Activated CD4-positive, alpha-beta memory T cell treated with anti-CD3 and anti-CD28 coated beads, Interleukin-2, amount 10 ng/mL, durations not matched to agents 7 days and 5 days (primary cell): ENCODE measurements at places on chromosomes 6 and 20.

GRCh38 chr20:58538752-58539151 is 23.6 kb upstream of the APCDD1L start:
- DNase-seq: no peak

DNA sequence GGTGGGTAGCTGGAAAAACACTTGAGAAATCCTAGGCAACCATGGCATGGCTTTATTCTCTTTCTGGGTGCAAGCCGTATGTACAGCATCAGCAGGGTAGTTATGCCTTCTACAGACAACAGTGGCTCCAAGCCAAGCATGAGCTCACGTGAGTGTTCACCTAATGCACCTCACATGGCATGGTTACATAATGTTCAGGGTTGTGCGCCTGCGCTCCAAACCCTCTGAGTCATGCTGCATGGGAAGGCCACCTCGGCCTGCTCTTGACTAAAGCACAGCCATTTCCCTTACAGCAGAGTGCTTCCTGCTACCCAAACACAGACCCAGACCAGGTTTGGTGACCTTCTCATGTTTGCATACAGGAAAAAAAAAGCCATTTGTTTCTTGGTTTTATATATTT is 96.2 kb downstream of the VIP start:
- DNase-seq: no peak

- no peak for DNase-seq
Measured at GRCh38 chr6:9985481-9985880, 429.4 kb downstream of the TFAP2A start.

DNA sequence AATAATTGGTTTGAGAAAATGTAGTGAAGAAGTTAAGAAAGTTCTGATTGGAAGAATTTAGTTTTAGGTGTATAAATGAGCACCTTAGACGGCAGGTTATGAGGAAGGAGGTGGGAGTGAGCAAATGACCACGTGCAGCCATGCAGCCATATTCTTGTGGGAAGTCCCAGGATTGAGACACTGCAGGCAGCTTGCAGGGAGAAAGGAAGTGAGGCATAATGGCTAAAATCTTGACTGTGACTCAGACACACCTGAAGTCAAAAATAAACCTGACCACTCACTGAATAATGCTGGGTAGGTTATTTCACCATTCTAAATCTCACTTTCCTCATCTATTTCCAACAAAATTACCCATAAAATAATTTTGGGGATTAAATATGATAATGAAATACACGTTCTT is 16.6 kb downstream of the DSE start:
- DNase-seq: no peak
